ENCODE measurements at places on chromosomes 11 and 22.

- no peak for DNase-seq
Measured at GRCh38 chr11:126011265-126011664, 51.4 kb downstream of the CDON start.

- no peak for DNase-seq
Measured at GRCh38 chr11:93524858-93525257, 18.3 kb downstream of the SMCO4 start.

DNA sequence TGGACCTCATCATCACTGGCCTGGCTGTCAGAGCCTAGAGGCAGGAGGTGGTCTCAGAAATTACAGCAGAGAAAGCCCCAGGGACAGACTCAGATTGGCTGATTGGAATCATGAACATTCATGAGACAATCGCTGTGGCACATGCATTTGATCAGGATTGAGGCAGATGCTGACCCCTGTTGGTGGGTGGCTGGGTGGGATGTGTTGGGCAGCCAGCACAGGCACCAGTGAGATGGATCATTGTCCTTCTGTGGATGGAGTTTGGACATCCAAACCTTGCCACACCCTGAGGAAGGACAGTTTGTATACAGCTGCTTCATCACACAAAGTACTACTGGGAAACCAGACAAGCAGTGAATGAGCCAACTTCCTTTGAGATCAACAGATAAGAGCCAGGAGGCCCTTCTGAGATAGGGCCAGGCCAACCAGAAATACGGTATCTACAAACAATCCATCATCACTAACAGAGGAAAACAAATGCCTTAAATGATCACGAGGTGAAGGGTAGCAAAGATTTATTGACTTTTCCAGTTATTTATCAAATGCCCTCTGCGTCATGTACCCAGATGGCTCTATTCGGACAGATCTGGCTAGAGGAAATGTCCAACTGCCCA, 17.3 kb downstream of the COMMD9 start:
- no peak for DNase-seq

DNA sequence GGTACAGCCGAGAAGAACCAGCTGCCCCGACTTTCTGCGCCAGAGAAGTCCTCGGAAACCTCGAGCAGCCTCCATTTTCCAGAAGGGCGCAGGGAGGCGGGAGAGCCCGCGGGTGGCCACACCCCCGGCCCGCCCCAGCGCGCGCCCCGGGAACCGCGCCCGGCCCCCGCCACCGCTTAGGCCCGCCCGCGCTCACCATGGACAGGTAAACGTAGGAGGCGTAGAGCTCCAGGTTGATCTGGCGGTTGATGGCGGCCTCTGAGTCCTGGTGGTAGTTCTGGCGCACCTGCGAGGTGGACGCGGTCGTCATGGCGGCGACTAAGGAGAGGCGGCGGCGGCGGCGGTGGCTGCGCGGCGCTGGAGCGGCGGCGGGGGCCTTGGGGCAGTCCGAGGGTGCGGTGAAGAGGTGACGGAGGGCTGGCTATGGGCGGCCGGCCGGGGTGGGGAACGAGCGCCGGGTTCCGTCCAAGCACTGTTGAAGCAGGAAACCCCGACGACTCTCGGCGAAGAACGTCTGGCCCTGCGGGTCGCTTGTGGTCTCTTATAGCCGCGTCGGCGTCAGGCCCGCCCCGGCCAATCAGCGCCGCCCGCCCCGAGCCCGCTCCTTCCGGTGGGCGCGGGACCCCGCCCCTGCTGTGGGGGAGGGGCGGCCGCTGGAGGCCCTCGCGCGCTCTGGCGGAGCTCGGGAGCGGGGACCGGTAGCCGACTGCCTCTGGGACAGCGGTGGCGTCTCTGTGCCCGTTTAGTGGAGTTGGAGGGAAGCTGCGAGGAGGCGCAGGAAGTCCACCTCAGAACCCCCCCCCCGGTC, at the start of gene FTH1:
TSS of gene FTH1 (minus strand) at position 519 of the 808 bp plus-strand sequence. CDS start at position 310, 209 bp downstream.
- DNase-seq = peak; percentile 96

GRCh38 chr11:43942662-43943371, 380 bp downstream of the C11orf96 start:
- DNase-seq = no peak

DNA sequence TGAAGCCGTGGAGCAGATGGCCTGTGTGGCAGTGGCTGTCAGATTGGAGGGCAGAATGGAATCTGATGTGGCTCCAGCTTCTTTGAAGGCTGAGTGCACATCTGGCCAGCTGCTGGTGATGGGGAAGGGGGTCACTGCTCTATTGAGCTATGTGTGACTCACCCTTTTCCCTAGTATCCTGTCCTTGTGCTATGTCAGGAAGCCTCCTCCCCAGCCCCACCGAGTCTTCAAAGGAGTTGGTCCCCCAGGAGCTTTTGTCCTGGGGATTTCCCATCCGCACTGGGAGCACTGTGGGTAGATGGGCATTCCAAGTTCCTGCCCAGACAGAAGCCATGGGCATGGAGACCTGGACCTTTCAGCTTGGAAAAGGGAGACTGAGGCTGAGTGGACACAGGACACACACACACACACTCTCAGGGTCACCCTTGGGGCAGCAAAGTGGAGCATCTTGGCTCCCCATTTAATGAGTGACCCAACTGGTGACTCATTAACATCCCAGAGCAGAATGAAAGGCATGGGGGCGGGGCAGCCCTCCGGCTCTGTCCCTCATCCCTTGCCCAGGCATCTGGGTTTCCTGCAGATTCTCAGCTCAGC, 3.3 kb downstream of the SERPINH1 start:
- peak; percentile 47 for DNase-seq

GRCh38 chr11:34929794-34930763, 13.7 kb downstream of the PDHX start:
- DNase-seq = peak; percentile 48

Data from transverse colon (tissue), 4 donors.